Nephron progenitor cell (in vitro differentiated cells): ENCODE measurements at places on chromosomes 7 and 10.
A peak's percentile ranks its signal among the peaks of the same experiment; 100 is the strongest.

- peaks cover 24% of the 10 kb centered on the region for H3K4me1 ChIP-seq
- H3K36me3 ChIP-seq, result no peaks in the 10 kb centered on the region
- no peak overlapping the region for H3K27ac ChIP-seq
- DNase-seq, result no peak
Observed at GRCh38 chr10:120945801-120946302, 94.7 kb downstream of the WDR11 start.

GRCh38 chr10:61992671-61993668 is 91.5 kb downstream of the ARID5B start:
- H3K4me3 ChIP-seq, result no peak overlapping the region
- peaks cover 21% of the 10 kb centered on the region for H3K4me1 ChIP-seq
- DNase-seq, result no peak
- H3K27me3 ChIP-seq, result no peaks in the 10 kb centered on the region

GRCh38 chr10:25017154-25017590 is 760 bp downstream of the THNSL1 start:
- H3K4me3 ChIP-seq, result peak overlapping the region; percentile 90
- H3K27me3 ChIP-seq, result no peaks in the 10 kb centered on the region
- H3K27ac ChIP-seq, result peak overlapping the region; percentile 98

GRCh38 chr10:1037098-1037497 is 11.4 kb upstream of the IDI2 start:
- H3K27me3 ChIP-seq, result peaks cover 4% of the 10 kb centered on the region
- DNase-seq, result no peak
- peaks cover 14% of the 10 kb centered on the region for H3K4me1 ChIP-seq
- H3K27ac ChIP-seq, result peak overlapping the region; percentile 87

GRCh38 chr7:135801045-135801693 is 52.6 kb upstream of the FAM180A start:
- no peak overlapping the region for H3K27ac ChIP-seq
- DNase-seq, result peak; percentile 28
- no peaks in the 10 kb centered on the region for H3K36me3 ChIP-seq
- H3K4me3 ChIP-seq, result peak overlapping the region; percentile 66
- H3K27me3 ChIP-seq, result peaks cover 9% of the 10 kb centered on the region

- H3K4me3 ChIP-seq, result no peak overlapping the region
- H3K36me3 ChIP-seq, result no peaks in the 10 kb centered on the region
- no peak overlapping the region for H3K27ac ChIP-seq
- H3K27me3 ChIP-seq, result peaks cover 50% of the 10 kb centered on the region
Observed at GRCh38 chr10:97822261-97822687, 27.4 kb upstream of the GOLGA7B start.

DNA sequence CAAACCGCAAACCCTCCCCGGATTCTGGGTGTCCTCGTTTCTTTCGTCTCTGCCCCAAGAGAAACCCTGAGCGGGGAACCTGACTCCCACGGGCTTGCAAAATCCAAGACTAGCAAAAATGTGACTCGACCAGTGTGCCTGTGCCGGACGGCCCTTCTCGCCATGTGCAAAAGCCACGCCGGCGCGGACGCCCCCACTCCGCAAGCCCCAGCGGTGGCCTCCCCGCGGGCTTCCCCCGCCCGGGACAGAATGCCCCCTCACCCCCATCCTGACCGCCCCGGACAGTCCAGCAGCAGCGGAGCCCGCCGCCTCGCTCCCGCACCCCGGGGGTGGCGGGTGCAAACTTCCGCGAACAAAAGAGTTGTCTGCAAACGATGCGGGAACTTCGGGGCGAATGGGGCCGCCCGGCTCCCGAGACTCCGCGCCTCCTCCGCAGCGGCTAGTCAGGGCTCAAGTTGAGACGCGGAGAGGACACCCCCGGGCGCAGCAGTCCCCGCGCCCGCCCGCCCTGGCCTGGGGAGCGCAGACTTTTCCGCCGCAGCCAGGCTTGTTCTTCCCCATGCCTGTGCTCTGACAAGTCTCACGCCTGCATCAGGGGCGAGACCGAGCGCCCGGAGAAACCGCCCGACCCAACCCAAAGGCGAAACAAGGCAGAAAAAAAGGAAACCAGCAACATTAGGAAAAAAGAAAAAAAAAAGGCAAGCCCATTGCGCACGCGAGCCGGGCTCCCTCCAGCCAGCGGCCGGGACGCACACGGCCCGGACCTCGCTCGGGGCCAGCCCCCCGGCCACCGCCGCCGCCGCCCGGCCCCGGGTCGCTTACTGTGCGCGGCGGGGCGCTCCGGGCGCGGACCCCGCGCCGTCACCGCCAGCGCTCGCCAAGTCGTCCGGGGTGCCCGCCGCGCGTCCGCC is 732 bp downstream of the FAM53B start:
- no peaks in the 10 kb centered on the region for H3K36me3 ChIP-seq
- DNase-seq, result peak; percentile 52
- peaks cover 63% of the 10 kb centered on the region for H3K4me1 ChIP-seq
- H3K27ac ChIP-seq, result peak overlapping the region; percentile 90
- peaks cover 4% of the 10 kb centered on the region for H3K27me3 ChIP-seq
- H3K4me3 ChIP-seq, result peak overlapping the region; percentile 97

GRCh38 chr7:98869597-98870120 is at the start of gene TMEM130:
TMEM130 (minus strand) TSS chr7:98870014; CDS start chr7:98869861, 153 bp downstream.
- no peak within 1 kb of the TSS for H3K27ac ChIP-seq
- peaks cover 11% of the 10 kb centered on the region for H3K4me1 ChIP-seq
- peaks cover 60% of the 10 kb centered on the region for H3K27me3 ChIP-seq
- no peaks in the 10 kb centered on the region for H3K36me3 ChIP-seq

DNA sequence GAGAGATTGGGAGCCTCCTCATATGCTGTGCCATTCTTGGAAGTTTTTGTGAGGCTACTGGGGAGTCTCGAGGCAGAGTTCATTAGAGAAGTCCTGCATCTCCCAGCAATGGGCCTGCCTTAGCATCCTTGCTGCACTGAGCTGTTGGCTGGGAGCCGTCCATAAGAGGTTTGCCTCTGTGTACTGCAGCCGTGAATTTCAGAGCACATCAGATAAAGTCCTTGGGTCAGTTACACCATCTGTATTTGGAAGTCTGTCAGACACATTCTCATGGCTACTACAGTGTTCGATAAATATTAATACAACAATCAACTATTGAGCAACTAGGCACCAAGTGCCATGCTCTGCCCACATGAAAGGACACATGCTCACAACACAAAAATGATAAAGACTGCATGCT is 100.5 kb upstream of the SEC61G start:
- peaks cover 19% of the 10 kb centered on the region for H3K4me1 ChIP-seq
- H3K27ac ChIP-seq, result no peak overlapping the region
- no peak for DNase-seq
- H3K27me3 ChIP-seq, result peaks cover 31% of the 10 kb centered on the region
- H3K4me3 ChIP-seq, result no peak overlapping the region

- no peak overlapping the region for H3K4me3 ChIP-seq
- no peak for DNase-seq
- H3K4me1 ChIP-seq, result no peaks in the 10 kb centered on the region
- H3K27ac ChIP-seq, result no peak overlapping the region
- H3K36me3 ChIP-seq, result no peaks in the 10 kb centered on the region
Observed at GRCh38 chr10:128701837-128702236, 575.6 kb upstream of the MKI67 start.
